Stimulated activated CD8-positive, alpha-beta memory T cell treated with anti-CD3 and anti-CD28 coated beads, Interleukin-12 subunit alpha, Interleukin-12 subunit beta, amount 100 ng/mL, for 4 hours (primary cell): ENCODE measurements at places on chromosomes 12 and 14.

GRCh38 chr14:93126111-93126510, 10.4 kb upstream of the ITPK1 start:
- no peak for DNase-seq

- no peak for DNase-seq
Observed at GRCh38 chr12:104171785-104172569, 34.0 kb upstream of the NFYB start.

DNA sequence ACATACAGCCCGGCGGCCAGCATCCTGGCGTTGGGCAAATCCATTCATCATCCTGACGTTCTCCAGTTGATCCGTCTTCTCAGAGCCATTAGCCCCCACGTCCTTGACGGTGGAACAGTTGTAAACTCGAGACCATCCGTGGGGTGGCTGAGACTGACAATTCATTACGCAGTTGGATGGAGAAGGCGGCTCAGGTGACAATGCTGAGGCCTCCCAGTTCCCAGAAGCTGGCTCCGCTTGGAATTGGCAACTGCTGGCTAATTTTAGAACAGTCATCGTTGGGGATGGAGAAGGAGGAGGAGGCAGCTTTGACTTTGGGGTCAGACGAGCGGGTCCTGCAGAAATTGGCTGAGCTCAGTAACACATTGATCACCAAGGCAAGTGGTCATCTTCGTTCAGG, 186.5 kb downstream of the PHETA1 start:
- DNase-seq, result no peak

DNA sequence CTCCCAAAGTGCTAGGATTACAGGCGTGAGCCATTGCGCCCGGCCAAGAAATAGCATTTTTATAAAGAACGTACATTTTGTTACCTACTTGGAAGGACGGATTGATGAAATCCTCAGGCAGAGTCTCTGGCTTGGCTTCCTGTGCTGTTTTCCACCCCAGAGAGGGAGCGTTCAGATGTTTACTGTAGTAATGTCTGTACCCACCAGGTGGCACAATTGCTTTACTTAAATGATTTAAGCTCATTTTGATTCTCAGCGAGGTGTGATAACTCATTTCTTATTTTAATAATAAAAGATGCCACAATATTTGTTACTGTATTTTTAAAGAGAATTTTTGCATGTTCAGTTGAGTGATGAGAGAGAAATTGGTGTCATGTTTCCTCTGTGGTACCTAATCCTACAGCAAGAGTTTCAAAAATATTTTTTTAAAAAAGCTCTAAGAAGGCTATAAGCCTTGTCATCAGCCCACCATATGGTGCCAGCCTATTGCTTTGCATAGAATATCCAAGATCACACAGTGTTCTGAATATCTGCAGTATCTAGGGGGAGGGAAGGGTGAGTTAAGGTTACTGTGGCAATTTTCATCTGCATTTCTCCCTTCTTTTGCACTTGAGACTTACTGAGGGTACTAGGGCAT, 82.6 kb upstream of the TRAF3 start:
- no peak for DNase-seq

DNA sequence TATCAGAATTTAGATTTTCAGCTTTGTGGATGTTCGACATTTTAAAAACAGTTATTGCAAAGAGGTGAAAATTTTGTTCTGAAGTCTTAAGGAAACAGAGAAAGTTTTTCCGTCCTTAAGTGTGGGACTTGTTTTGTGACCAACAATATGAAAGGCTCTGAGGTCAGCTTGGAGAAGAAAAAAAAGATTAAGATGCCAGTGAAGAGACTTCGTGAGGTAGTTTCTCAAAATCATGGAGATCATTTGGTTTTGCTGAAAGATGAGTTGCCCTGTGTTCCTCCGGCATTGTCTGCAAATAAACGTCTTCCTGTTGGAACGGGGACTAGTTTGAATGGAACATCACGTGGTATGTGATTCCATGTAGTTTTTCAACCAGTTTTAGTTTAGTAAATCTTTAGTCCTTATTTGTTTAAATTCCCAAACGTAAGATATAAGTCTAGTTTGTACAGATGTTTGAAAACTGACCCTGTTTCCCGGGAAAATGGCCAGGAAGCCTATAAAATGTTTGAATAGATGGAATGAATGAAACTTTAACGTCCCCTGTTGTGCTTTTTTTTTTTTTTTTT, 682 bp downstream of the KIAA0586 start:
- DNase-seq, result no peak

DNA sequence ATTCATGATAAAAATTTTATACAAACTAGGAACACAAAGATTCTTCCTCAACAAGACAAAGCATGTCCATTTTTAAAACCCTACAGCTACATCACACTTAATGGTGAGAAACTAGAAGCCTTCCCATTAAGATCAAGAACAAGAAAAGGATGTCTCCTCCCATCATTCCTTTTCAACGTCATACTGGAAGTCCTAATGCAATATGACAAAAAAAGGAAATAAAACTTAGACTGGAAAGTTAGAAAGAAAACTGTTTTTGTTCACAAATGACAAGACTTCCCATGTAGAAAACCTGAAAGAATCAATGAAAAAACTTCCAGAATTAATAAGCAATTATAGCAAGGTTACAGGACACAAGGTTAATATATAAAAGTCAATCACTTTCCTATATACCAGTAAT, 82.5 kb downstream of the NUMB start:
- DNase-seq, result no peak

DNA sequence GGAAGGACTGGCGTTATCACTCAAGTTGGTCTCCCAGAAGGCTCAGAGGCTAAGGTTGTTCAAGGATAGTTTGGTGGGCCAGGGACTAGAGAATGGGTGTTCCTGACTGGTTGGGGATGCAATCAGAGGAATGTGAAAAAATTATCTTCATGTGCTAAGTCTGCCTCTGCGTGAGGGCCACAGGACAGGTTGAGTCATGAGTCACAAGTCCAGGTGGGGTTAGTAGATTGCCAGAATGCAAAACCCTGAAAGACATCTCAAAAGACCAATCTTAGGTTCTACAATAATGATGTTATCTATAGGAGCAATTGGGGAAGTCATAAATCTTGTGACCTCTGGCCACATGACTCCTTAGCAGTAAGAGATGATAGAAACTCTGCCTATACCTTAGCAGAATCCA, 220.1 kb upstream of the EEA1 start:
- DNase-seq, result no peak

DNA sequence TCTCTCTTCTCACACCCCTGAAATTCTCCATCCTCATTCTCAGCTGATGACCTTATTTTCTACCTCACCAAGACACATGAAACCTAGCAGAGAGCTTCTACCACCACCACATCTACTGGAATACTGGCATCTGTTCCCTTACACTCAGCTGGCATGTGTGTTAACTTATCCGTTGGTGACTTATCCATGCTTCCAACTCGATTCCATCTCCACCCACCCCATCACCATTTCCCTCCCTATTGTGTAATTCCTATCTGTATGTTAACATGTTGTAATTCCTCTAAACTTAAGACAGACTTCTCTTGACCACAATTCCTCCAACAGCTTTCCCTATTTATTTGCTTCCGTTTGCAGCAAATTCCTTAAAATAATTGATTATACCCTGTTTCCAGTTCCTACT, 15.4 kb downstream of the C1S start:
- DNase-seq, result no peak

DNA sequence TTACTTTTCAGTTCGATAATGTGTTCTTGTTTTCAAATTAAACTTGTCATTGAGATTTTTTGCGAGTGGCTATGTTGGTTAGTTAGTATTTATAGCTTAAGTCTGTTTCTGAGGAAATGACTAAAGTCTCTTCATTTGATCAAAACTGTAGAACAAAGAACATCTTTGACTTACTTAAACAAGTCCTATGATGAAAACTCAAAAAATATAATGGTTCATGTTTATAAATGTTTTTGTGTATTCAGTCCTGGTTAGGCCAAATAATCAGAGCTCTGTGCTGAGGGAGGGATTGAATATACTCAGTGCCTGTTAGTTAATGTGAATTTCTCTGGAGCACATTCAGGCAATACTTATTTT, 51.7 kb downstream of the PPFIBP1 start:
- no peak for DNase-seq

DNA sequence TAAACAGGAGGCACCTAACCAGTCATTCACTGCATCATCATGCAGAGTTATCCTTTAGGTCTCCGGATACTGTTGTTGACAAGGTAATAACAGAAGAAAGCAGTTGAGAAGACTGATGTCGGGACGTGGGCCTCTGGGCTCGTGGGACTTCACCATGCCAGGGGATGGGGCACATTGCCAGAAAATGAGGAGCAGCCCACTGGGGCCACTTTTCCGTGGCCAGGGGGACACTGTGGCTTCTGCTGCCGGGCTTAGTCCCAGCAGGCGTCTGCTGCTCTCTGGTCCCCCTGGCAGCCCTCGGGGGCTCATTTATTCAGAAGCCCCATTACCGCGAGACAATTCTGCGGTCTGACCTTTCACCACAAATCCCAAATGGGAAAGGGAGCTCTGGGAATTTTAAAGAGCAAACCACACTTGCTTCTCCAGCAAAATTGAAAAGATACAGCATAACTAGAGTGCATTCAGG, 201.2 kb downstream of the DAD1 start:
- DNase-seq, result no peak

- no peak for DNase-seq
Observed at GRCh38 chr12:105820429-105821125, 318.2 kb downstream of the NUAK1 start.

- no peak for DNase-seq
Observed at GRCh38 chr14:19974844-19975243, 547 bp upstream of the OR4K15 start.

DNA sequence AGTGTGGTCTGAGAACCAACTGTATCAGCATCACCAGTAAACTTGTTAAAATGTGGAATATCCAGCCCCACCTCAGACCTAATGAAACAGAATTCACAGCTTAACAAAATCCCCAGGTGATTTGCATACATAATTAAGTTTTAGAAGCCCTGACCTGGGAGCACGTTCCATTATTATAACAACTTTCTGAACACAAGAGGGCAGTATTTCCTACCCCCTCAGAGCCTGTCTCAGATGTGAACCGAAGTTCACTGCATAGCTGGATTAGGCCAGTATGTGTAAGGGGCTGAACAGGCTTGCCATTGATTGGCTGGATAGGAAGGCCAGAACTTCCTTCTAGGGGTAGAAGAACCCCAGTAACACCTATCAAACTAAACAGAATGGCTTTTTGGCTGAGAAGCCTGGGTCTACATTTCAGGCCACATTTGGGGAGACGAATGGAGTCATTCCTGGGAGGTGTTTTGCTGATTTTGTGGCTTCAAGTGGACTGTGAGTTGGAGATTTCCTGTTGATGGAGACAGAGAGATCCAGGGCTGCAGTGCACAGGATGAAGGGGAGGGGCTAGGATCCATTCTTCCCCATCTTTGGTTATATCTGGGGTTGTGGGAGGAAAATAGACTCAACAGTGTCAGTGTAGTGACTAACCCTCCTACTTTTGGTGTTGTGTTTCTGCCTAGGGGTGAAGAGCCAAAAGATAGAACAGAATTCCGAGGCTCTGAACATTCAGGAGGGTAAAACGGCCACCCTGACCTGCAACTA, 94.7 kb upstream of the OR4E1 start:
- no peak for DNase-seq

- DNase-seq, result no peak
Observed at GRCh38 chr12:78177298-78177697, 346.6 kb downstream of the NAV3 start.
